Left hindlimb (tissue), 1 donor: ENCODE measurements at places on chromosomes 16 and 17.

DNA sequence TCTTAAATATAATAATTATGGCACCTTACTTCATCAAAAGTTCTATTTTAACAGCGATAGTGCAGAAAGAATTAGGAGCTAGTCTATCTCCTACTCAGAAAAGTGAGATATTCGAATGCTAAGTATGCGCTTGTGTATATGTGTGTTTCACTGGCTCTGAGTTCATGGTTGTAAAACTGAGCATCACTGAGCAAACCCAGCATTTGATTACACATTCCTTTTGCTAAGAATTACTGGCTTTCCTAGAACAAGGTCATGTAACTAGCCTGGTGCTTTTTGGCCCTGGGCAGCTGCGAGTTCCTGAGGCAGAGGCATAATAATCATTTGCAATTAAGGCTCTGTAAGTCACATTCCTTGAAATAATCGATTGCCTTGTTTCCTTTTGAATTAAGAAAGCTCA is 157.2 kb downstream of the SNX29 start:
- DNase-seq: no peak

- DNase-seq: no peak
These were observed 2.1 kb upstream of the SEPTIN12 start for GRCh38 chr16:4790261-4790660.

DNA sequence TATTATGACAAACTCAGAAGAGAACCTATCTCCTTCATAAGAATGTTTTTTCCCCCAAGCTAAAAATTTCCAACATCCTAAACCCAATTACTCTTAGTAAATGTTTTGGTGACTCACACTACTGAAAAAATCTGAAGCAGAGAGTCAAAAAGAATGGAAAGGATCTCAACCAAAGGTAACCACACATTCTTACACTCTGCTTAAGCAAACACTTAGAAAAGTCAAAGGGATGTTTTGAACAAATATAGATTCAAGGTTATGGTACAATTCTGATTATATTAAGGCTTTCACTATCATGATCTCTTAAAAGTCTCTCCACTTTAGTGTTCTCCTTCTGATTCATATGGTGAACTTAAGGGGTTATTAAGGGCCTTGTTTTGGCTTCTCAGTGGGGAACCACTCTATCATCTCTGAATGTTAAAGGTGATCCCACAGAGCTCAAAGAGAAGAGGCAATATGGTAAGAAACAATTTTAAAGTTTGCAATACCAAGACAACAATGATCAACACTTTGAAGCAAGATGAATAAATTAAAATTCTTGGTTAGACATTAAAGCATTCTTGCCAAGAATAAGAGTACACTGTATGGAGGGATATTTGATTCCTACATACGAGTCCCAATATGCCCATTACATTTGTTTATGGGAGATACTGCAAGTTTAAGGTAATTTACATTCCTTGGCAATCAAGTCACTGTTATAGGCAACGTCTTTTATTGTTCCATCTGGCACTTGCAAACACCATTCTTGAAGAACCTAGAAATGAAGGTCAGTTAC is 69.2 kb downstream of the CDC27 start:
- no peak for DNase-seq

- DNase-seq: no peak
These were observed 56.8 kb upstream of the HS3ST2 start for GRCh38 chr16:22757202-22757601.

DNA sequence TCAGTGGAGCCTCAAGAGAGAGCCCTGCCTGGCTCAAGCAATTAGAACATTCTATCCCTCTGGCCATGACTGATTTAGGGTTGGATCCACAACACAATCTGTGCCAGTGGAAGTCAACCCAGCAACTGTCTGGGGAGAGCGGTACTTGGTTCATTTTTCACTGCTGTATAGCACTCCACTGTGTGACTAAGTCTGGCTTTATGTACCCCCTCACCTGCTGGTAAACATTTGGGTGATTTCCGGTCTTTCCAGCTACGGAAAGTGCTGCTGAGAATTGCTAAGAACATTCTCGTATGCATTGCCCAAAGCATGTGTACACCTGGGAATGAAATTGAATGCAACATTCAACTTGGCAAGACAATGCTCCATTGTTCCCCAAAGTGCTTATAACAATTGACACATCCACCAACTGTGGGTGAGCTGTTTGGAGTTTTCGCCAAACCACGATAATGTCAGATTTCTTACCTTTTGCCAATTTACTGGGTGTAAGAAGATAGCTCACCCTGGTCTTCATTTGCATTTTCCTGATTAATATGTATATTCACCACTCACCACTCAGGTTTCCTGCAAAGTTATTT is 63.5 kb upstream of the MED9 start:
- DNase-seq: peak; percentile 13

DNA sequence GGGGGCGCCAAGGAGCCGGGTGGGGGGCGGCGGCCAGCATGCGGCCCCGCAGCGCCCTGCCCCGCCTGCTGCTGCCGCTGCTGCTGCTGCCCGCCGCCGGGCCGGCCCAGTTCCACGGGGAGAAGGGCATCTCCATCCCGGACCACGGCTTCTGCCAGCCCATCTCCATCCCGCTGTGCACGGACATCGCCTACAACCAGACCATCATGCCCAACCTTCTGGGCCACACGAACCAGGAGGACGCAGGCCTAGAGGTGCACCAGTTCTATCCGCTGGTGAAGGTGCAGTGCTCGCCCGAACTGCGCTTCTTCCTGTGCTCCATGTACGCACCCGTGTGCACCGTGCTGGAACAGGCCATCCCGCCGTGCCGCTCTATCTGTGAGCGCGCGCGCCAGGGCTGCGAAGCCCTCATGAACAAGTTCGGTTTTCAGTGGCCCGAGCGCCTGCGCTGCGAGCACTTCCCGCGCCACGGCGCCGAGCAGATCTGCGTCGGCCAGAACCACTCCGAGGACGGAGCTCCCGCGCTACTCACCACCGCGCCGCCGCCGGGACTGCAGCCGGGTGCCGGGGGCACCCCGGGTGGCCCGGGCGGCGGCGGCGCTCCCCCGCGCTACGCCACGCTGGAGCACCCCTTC is 484 bp downstream of the FZD2 start:
- peak; percentile 62 for DNase-seq

DNA sequence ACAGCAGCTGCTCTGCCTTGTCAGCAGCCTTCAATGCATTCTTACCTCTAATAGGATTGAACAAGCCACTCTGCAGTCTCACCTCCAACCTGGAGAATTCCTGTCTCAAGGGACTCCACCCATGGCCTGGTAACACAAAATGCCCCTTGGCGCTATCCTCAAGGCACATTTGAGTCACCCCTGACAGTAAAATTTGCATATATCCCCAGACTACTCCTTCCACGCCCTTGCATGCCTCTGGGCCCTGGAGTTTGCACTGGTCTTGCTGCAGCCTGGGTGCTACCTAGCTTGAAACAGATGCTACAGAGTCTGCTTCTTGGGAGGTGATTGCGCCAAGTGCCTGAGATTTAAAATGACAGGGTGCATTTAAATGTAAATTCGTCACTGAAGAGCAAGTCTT is 391.4 kb upstream of the MAF start:
- no peak for DNase-seq
